ENCODE measurements at places on chromosomes 11 and 22. TPM values are rescaled to one million over a fixed set of nuclear protein-coding genes. Genes with fewer than 3 reads are reported as not detected.

GRCh38 chr11:115499241-115499799, 4.9 kb downstream of the CADM1 start:
- no peak for DNase-seq

DNA sequence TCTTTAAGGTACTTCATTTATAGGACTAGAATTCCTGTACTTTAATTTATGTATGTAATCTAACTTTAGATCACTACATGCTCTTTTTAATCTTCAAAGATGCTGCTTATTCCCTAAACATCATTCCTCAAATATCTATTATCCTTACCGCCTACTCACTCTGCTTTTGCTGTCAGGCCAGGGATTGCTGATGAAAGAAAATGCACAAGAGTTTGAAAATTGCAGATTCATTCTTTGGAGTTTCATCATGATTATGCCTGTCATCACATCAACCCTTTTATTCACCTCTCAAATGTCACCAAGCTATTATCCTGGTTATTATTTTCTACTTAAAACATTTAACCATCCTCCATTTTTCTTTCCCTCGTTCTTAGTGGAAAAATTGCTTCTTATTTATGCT, 802.7 kb downstream of the METTL15 start:
- peak; percentile 11 for DNase-seq

DNA sequence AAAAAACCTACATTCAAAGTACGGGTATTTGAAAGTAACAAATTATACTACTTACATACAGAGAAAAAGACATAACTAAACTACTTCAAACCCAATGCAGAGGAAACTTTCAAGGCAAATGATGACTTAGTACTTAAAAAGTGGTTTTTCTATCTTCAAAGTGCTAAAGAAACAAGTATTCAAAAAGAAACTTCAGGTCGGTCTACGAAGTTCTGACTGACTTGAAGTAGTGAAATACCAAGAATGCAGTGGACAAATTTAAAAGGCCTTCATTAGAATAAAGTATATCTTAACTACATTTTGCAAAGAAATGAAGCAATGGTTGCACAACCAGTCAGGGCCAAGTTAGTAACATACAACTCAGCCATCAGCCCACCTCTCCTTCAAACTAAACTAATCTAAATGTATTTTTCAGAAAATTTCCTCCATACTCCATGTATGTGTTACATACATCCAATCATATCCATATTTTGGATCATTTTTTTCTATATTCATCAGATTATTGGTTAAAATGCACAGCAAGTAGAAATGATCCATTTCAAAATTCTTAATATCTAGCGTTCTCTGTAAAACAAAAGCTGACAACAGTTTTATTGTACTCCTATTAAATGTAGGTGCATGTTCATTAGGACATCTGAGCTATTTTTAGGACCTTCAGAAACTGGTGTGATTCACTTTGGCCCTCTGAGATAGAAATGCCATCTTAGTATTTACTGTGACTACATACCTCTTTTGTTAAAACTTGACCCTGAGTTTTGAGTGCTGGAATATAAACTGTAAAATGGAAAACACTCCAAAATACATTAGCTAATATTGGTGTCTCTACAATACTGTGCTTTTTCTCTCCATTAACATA, 49.9 kb downstream of the BIRC2 start:
- peak; percentile 25 for DNase-seq

DNA sequence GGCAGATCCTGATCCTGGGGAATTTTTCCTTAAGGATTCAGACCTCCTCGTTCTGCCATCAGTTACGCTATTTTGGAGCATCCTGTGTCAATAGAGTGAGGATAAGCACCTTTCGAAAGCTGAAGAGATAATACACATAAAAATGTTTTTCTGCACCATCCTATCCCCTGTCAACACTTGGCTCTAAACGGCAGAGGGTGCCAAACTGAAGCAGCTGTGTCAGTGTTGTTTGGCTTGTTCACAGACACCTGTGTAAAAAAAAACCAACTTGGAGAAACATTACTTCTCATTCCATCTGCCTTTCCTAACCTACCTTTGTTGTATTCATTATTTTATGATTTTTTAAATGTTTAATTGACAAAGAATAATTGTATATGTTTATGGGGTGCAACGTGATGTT, 417.0 kb upstream of the DDI1 start:
- DNase-seq: no peak

Gene FERMT3
- total RNA-seq: 1.0 TPM

Gene DNAJB13
- total RNA-seq: not detected

DNA sequence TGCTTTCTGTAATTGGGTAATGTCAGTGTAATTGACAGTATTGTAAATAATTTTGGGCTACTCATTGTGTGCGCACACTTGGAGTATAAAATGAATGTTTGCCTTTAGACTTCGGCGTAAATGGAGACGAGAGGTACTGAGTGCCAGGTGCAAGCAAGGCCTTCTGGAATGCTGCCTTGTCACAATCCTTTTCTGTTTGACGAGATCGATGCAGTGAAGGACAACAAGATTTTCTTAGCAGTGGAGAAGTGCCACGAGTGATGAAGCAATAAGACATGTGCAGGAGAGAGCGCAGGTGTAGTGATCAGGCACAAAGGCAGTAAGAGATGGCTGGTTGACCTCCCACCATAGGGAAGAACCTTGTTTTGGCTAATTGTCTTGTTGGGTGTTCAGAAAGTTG, 67.5 kb downstream of the DDX10 start:
- no peak for DNase-seq

DNA sequence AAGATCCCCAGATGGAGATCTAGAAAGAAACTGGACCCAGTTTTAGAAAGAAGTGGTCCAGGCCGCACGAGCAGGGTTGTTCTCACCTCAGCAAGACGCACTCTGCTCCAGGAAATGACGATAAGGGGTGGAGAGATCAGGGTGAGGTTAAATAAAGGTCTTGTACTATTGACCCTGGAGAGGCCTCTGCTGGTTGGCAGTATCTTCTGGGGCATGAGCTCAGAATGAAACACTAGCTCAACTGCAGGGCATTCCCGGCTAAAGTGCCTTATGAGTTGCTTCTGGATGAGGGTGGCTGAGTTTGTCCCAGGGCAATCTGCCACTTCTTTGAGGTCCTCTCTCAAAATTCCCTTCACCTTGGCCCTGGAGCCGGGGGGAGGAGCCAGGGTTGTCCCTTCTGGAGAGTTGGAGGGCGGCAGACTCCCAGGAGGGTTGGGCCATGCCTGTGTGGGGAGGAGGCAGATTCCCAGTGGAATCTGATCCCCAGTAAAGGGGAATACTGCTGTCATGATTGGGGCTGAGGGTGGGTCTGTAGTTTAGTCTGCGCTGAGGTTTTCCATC, 10.9 kb downstream of the USP2 start:
- DNase-seq: no peak

DNA sequence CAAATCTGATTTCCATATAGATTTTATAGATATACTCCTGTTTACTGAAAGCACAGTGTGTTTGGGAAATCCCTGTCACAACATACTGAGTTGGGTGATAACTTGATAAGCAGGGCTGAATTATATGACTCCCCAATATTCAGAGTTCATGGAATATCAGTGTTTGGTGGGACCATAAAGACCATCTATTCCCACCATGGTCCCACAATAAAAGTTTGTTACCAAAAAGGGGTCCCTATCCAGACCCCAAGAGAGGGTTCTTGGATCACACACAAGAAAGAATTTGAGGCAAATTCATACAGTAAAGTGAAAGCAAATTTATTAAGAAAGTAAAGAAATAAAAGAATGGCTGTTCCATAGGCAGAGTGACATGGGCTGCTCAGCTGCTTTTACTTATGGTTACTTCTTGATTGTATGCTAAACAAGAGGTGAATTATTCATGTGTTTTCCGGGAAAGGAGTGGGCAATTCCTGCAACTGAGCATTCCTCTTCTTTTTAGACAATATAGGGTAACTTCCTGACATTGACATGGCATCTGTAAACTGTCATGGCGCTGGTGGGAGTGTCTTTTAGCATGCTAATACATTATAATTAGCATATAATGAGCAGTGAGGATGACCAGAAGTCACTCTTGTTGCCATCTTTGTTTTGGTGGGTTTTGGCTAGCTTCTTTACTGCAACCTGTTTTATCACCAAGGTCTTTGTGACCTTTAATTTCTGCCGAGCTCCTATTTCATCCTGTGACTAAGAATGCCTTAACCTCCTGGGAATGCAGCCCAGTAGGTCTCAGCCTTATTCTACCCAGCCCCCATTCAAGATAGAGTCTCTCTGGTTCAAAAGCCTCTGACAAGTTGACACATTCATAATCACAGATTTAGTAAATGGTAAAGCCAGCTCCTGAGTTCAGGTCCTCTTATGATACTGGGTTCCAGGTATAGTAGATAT, 240.6 kb upstream of the PDGFD start:
- no peak for DNase-seq

- no peak for DNase-seq
Observed at GRCh38 chr11:108466405-108466804, 924 bp downstream of the C11orf65 start.

- DNase-seq: no peak
Observed at GRCh38 chr11:28999620-29000019, 891.4 kb downstream of the METTL15 start.

GRCh38 chr11:36469881-36470802, 39.9 kb downstream of the TRAF6 start:
- DNase-seq: peak; percentile 92

DNA sequence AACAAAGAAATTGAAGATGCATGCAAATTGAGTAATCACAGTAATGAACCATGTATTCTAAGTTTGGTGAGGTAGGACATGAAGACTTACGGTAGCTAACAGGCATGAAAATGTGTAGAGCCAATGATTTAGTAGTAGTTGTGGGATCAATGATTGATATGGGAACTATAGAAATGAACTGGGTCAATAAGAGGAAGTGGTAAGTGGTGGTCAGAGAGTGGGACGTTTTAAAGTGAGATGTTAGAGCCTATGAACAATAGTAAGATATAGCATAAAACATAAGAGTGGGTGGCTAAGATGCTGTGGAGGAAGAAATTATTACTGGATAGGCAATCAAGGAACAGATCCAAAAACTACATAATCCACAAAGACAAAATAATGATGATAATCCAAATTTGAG, 45.0 kb downstream of the DLG2 start:
- no peak for DNase-seq

Gene OR5M8
- total RNA-seq: not detected

Gene SPI1
- not detected for total RNA-seq
